ENCODE measurements at places on chromosomes 2 and 18.
A peak's percentile ranks its signal among the peaks of the same experiment; 100 is the strongest.

- no peak for DNase-seq
These were observed 165.3 kb upstream of the KLHL29 start for GRCh38 chr2:23219666-23220065.

GRCh38 chr2:223019390-223019930 lies 32.5 kb upstream of the KCNE4 start:
- no peak for DNase-seq

DNA sequence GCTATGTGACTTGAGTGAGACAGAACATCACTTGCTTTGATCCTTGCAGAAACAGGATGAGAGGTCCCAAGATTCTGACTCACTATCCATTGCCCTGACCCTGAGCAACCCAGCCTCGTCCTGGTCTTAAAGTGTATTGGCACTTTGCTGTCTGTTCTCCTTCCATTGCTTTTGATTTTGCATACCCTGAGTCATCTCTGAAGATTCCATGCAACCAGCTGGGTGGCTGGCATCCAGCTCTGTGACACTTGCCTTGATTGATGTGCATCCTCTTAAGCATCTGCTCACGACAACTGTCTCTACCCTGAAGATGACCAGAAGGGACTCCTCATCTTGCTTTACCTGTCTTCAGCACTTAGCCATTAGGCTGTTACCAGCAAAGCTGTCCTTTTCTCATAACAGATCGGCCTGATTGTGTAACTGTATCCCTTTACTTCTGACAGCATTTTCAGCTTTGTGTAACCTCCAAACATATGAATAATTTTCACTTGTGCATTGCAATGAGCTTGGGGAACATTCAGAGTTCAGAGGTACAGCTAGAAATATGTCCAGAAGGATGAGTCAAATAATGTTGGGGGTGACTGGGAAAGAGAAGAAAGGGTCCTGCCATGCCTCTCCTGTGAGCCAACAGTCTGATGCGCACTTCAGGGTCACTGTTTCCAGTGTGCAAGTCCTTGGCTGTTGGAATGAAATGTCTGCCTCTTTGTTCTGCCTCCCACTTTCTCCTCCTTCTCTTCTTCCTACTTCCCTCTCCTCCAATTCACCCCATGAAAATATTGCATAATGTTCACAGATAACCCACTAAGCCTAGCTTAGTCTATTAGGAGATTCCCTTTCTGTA lies 249.7 kb upstream of the OSR1 start:
- no peak for DNase-seq

DNA sequence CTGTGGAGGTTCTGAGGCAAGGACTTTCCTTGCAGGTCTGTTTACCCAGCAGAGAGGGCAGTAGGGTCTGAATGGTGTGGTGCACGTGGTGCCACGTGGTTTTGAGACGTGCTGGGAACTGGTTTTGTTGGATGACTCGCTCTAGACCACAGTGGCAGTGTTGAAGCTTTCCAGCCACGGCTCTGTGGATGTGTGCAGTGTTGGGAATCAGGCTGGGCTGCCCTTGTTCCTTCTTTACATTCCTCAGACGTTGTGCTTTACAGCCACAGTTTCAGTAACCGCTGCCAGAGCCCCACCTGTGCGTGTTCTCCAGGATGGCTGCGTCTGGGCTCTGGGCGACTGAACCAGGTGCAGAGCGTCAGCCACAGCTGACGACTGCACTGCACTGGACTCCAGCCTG lies 8.2 kb downstream of the CTDP1 start:
- DNase-seq, result no peak

DNA sequence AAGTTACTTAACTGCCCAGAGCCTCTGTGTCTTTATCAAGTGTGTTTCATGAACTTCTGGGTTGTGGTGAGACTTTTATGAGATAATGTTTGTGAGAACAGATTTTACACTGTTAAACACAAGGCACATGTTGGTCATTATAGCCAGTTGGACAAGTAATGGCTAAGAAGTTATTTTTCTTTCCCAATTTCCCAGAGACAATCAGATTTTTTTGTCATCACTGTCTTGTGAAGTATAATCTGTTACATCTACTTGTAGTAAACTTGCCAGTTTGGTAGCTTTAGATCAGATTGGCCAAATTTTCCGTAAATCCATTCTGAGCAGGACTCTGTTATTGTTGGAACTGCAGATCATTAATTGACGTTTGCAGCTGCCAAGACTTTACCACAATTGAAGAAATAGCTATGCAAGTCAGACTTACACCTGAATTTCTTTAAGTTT lies 838.8 kb downstream of the SLC4A3 start:
- no peak for DNase-seq

GRCh38 chr2:20186078-20186854 lies 38.7 kb downstream of the SDC1 start:
- DNase-seq, result no peak

GRCh38 chr2:225584796-225585195 lies 185.3 kb downstream of the NYAP2 start:
- no peak for DNase-seq

DNA sequence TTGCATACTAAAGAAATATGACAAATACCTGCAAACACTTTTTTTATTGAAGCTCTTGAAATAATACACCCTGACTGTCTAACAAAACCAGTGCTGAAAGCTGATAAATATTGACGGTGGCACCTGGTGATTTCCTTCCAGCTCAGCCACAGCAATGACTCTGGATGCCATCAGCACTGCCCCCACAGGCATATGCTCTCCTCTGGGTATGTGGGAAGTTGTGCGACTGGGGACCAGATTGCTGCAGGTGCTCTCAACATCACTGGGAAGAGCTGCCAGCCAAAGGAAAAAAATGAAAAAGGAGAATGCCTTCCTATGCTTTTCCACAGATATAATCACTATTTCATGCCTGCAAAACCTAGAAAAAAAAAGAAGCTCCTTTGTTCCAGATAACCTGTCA lies 141.5 kb downstream of the PIGN start:
- no peak for DNase-seq

DNA sequence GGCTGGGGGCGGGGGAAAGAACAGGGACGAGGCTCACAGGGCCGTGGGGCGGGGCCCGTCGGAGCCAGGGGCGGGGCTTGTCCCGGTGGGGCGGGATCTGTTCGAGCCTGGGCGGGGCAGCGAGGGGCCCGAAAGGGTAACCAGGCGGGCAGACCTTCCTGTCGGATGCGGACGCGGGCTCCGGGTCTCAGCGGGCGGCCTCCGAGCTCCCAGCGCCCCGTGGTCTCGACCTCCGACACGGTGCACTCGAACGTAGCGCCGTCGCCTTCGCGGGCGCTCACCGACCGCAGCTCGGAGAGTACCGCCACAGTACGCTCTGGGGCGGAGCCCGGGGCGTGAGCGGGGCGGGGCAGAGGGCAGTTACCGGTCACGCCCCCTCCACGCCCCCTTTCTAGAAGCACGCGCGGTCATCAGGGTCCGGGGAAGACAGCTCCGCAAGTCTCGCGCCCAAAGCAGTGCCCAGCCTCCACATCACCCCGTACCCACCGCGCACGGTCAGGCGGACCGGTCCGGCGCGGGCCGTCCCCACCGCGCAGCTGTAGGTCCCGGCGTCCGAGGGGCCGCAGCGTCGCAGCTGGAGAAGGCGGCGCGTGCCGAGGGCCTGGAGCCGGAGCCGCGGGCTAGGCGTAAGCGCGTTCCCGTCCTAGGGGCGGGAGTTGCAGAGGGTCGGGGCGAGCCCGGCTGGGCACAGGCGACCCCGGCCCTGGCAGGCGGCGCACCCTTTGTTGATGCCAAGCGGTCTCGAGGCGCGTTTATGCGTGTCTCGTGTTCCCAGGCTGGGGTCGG lies 8.7 kb downstream of the TMEM198 start:
- peak; percentile 81 for DNase-seq

DNA sequence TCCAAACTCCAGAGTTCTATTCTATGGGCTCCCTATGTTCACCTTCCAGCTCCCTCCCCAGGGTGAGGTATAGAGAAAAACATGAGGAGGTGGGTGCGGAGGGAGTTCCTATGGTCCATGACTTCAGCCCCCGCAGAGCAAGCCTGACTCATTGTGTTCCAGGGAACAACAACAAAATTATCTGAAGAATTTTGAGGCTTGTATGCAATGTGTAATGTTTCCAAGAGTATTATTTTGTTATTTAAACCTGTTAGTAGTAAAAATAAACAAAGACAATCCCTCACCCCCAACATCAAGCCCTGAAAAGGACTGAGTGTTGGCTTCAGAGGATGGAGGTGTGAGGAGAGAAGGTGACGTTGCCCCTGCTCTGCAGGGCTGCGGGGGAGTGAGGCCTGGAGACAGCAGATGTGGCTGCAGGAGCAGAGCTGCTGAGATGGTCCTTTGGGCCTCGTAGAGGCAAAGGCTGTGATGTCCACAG lies 29.0 kb downstream of the LAMA3 start:
- no peak for DNase-seq

- DNase-seq, result no peak
These were observed 142.2 kb downstream of the PKP4 start for GRCh38 chr2:158598862-158599517.

- DNase-seq, result no peak
These were observed 23.7 kb downstream of the CENPO start for GRCh38 chr2:24816884-24817283.

- no peak for DNase-seq
These were observed 512.7 kb downstream of the CMPK2 start for GRCh38 chr2:6352906-6353515.

- DNase-seq, result no peak
These were observed 195.4 kb downstream of the SPP2 start for GRCh38 chr2:234245945-234246344.

GRCh38 chr18:48996041-48996440 lies 45.3 kb upstream of the SMAD7 start:
- DNase-seq, result no peak

- DNase-seq, result no peak
These were observed 2.7 kb downstream of the ERFE start for GRCh38 chr2:238161291-238162051.

DNA sequence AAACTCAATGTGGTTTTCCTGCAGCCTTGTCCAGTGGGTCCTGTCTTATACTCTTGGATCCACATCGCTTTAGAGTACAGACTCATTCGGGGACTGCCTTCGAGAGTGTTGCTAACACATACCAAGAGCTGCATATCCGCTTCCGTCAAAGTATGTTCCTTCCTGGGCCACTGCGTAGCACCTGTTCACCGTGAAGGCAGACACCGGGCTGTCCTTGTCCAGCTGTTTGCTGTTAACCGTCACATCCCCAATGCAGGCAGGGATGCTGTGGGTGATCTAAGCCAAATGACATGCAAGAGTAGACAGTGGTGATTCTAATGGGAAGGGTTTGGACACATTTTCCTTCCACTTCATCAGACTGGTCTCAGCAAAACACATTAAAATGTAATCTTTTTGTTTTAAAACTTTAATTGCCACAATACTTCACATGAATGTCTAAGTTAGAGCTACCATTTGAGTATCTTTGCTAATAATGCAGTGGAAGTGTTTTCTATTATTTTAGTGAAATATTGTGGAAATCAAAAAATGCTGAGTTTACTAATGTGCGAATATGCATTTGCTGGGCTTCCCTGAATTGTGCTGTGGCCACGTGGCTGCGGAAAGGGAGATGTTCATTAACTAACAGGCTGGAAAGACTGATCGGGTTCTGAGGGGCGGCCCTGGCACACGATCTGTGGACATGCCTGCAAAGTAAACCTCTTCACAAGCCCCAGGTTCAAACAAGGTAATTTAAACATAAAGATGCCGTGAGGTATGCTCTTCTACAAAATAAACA lies 169.1 kb downstream of the LAMA1 start:
- DNase-seq, result no peak

DNA sequence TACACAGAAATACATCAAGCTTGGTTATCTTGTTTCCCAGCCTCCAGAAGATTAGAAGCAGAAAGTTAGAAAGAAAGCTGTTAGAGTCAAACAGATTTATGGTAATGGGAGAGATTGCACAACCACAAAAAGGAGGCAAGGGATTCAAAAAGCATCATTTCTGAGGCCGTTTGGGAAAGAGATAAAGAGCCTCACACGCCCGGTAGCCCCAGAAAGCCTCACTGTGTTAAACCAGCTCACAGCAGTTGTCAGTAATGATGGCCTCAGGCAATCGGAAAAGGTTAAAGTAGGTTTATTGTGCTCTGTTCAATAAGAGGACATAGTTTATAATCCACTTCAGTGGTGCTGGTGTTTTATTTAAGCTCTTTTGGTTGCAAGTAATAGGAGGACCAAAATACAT lies 111.3 kb downstream of the DCC start:
- no peak for DNase-seq

DNA sequence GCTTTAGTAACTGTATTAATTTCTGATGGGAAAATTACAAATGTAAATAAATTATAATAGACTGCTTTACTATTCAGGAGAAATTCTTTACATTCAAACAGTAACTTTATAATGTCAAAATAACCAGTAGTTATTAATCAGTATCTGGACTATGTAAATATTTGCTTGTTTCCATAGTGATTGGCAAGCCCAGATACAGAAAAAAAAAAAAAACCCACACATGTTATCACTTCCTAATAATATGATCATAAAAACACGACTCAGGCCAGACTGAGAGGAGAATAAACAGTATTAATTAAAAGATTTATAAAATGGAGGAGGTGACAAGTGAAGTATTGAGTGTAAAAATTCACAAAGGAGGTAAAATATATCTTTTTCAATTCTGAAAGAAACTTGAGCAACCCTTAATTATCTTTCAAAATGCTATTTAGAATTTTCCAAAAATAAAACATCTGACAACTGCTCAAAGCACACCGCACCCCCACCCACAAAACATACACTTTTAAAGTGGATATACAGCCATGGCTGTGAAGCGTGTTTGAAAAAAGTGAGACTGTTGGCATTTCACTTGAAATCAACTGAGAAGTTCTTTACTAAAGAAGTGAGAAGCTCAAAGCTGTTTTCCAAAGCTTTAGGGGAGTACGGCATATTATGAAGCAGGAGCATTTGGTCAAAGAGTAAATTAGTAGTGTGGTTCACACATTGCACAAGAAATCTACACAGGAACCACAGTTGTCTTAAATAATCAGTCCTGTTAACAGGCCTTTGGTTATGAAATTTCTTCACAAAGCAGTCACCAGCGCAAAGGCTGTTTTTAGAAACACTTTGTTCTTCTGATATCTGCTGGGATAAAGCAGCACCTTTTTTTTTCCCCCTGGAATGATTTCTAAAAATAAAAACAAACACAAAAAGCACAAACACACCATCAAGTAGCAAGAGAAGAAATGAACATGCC lies 475.8 kb downstream of the TXNL1 start:
- no peak for DNase-seq

GRCh38 chr18:59500765-59501164 lies 141.7 kb upstream of the LMAN1 start:
- DNase-seq, result no peak

- DNase-seq, result no peak
These were observed 980 bp downstream of the OBSL1 start for GRCh38 chr2:219570194-219570923.

GRCh38 chr18:48540251-48541025 lies 1.6 kb downstream of the CTIF start:
- peak; percentile 36 for DNase-seq

DNA sequence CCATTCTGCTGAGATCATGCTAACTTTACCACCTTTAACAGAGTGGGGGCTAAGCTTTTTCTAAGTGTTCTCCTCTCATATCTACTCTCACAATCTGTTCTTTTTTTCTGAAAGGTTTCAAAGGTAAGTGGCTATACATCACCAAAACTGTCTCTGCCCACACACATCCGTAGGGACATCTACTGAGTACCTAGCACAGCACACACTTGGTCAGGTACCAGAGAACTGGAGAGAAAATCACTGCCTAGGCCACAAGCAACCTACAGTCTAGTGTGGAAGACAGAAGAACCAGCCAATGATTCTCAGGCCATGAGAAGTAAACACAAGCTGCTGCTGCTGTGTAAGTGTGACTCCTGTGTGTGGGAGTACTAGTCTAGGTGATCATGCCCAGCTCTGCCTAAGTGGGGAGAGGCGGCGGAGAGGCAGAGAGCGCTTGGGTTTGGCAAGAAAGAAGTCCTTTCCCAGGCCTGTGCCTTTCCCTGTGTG lies 176.1 kb upstream of the ZFP36L2 start:
- no peak for DNase-seq

GRCh38 chr2:107932979-107933378 lies 53.3 kb upstream of the SLC5A7 start:
- DNase-seq, result no peak

All from activated T-cell treated with anti-CD3 and anti-CD28 coated beads for 48 hours (primary cell).